AG04450 (cell line): ENCODE measurements at places on chromosomes 1 and 21.
A peak's percentile ranks its signal among the peaks of the same experiment; 100 is the strongest.

DNA sequence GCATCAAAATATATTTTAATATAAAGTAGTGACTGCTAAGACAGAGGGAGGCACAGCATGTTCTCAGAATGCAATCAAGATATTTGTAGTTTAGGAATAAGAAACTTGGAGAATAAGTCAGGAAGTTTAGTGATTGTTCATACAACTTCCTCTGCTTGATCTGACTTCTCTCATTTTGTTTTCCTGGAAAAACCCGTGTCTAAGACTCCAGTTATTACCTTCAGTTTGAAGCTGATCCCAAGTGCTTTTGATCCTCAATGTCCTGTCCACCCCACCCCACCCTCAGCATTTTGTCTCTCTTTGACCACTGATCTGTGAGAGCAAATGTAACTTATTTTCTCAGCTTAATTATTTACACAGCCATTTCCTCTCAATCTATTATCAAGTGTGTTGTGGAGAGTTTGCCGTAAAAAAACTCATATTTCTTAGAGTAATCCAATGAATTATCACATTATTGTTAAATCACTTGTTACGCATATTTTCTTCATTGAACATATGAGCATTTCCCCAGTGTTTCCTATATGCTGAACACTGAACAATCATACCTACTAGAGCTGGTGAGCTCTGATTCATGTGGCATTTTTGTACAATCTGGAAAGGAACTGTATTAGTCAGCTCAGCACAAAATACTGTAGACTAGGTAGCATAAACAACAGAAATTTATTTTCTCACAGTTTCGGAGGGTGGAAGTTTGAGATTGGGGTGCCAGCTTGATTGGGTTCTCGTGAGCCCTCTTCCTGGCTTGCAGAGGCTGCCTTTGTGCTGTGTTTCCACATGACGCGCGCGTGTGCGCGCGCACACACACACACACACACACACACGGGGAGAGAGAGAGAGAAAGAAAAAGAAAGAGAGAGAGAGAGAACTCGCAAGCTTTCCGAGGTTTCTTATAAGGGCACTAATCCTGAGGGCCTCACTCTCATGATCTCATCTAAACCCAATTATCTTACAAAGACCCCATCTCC is 65.5 kb upstream of the DPYD start:
- DNase-seq: no peak

DNA sequence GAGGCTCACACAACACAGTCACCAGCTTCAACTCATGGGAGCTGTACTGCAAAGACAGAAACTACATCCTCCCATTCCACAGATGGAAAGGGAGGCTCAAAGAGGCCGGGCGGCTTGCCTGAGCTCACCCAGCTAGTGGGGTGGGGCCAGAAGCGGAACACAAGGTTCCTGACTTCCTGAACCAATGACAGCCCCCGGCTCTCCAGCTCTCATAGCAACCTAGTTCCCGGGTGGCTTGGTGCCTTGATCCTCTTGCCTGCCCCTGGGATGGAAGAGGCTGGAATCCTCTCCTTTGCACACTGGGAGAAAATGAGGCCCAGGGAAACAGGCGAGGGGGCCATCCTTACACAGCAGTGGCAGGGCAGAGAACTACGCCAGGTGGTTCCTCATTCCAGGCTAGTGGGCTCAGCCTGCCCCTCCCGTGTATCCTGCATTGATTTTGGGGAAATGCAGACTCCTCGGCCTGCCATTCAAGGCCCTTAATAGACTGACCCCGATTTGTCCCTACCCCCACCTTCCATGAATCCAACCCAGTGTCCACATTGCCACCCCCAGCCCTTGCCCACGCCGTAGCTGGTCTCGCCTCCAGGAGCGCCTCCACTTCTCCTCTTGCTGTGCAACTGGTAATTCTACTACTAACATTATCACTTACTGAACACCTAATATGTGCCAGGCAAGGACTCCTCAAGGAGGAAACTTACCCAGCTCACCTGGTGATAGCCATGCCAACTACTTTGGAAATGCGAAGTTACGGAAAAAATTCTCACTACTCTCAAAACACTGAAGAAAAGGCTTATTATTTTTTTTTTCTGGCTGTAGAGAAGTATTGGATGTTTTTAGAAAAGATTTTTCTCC is 5.0 kb downstream of the RAP1GAP start:
- no peak for DNase-seq

DNA sequence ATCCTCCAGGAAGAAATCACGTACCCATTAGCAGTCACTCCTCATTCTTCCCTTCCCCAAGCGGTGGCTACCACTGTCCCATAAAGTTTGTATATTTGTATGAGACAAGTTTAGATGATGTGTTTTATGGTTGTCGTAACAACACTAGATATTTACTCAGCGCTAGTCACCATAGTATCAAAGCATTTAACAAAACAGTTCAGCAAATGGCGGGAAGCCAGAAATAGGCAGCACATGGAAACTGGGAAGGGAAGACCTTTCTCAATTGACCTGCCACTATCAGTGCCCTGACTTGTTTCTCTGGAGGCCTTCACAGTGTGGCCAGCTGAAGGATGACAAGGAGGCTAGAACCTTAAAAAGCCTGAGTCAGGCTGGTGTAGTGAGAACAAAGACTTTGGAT is 31.1 kb downstream of the CNST start:
- peak; percentile 72 for DNase-seq

DNA sequence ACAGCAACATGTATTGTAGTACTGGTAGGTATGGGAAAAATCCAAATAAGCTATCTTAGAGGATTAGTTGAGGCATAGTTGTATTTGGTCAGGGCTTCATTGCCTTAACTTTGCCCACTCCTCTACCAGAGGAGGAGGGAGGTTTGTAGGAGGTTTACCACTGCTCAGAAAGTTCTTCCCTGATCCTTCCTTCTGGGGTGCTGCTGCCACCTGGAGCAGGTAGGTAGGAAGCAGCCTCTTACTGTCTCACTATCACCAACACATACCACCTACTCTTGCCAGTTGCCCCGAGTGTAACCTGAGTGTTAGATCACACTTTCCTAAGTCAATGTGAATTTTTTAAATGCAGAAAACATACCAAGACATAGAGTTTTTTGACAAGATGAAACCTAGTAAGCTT is 24.1 kb upstream of the ZSWIM5 start:
- no peak for DNase-seq

DNA sequence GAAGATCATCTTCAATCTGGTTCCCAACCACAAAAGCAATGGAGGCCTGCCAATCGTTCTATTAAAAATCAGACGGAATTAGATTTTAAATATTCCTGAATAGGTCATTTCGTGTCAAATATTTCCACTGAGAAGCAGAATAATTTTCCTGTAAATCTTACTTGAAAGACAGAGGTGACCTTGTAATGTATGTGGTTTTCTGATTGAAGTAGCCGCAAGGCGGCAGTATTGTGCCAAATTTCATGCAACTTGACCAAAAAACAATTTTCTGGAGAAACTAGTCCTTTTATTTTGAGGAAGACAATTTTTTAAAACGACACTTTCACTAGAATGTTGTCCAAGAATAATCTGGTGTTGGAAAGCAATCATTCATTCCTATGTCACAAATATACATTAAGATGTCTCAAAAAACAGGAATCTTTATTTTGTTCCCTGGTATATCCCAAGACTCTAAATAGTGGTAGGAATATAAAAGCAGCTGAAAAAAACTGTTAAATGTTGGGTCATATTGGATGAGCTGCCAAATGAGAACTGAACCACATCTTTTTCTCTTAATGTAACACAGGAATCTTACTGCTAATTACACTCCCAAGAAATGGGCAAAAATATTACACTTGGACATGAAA is 33.6 kb downstream of the SPAG17 start:
- DNase-seq: peak; percentile 38
